ENCODE measurements at places on chromosomes 3 and 15.

DNA sequence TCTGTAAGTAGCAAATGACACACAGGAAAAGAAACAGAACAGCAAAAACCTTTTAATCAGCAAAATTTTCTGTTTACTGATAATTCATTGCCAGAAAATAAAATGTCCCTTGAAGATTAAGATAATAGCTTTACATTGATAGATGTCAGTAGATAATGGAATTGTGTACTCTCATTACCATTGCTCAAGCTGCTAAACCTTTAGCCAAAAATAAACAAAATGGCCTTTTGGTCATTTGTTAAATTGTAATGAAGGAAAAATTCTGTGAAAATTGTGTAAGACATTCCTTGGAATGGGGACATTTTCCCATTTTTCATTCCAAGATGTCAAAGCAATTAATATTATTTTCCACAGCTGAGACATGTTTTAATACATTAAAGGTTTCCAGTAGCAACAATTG, 189.8 kb downstream of the PLOD2 start:
- no peak for DNase-seq

GRCh38 chr3:24359645-24360462, 134.8 kb downstream of the THRB start:
- no peak for DNase-seq

GRCh38 chr3:27310688-27311087, 58.5 kb downstream of the NEK10 start:
- DNase-seq = no peak

DNA sequence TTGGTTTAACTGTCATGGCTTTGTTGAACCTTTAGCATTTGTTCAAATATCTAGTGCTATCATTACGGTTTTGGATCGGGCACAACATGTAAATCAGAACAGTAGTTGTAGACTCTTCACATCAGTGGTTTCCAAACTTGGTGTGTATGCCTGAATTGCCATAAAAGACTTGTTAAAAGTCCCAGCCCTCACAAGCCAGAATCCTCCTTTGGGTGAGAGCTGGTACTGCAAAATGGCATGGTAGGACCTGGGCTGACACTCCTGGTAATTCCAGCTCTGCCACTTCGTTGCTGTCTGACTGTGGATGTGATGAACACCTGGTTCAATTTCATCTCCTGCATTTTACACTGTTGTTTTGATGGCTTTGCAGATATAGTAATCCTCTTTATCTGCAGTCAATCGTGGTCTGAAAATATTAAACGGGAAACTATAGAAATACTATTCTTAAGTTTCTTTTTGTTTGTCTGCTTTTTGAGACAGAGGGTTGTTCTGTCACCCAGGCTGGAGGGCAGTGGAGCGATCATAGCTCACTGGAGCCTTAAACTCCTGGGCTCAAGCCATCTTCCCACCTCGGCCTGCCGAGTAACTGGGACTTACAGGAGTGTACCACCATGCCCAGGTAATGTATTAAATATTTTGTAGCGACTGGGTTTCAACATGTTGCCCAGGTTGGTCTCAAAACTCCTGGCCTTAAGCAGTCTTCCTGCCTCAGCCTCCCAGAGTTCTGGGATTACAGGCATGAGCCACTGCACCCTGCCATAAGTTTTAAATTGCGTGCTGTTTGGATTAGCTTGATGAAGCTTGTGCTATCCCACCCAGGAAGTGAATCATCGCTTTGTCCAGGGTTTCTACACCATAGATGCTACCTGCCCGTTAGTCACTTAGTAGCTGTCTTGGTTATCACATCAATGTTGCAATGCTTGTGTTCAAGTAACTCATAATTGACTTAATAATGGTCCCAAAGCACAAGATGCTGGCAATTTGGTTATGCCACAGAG, 61.6 kb downstream of the RAB7A start:
- no peak for DNase-seq

GRCh38 chr3:127998596-127998995, 53.6 kb upstream of the SEC61A1 start:
- no peak for DNase-seq

DNA sequence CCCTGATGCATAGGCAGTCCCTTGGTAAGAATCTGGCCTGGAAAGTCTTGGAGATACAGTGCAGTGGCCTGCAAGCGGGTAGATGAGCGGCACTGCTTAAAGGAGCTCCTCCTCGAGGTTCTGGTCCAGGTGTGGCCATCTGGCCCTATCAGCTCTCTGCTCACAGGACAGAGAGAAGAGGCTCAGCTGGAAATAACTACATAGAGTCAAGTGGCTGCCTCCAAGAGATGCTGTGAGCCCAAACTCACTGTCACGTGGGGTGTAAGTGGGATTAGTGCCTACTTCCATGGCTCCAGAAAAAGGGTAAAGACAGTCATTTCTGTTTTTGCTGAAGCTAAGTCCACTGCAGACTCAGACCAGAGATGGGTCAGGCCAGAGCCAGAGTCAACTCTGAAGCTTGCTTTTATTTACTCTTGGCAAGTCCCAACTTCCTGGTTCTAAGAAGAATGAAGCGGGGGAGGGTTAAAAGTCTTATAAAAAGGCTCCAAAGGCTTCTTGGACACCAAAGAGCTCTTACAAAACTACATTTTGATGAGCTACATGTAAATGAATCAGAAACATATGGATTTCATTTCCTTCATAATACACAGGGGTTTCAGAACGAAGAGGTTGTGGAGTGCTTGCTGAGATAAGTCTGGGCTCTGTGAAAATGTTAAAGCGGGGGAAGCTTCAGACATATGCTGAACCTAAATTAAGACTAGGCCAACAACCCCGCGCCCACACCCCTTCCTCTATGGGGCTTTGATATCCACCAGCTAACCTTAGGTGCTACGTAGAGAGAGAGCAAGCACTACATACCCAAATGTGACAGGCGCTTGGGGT, 77.1 kb downstream of the PDZRN3 start:
- peak; percentile 53 for DNase-seq

GRCh38 chr3:41164777-41165176, 34.5 kb upstream of the CTNNB1 start:
- no peak for DNase-seq

GRCh38 chr3:137764563-137765309, 621 bp downstream of the SOX14 start:
- DNase-seq = no peak

DNA sequence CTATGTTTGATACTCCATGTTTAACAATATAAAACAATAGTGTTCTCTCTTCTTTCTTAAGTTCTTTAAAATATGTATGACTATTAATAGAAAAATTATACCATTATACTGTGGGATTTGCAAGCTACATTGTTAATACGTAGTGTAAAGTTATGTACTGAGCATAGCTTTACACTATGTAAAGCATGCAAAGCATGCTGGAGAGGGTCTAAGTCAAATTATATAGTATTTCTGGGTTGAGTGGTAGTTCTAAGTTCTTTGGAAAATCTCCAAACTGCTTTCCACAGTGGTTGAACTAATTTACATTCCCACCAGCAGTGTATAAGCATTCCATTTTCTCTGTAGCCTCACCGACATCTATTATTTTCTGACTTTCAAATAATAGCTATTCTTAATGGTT, 253.0 kb downstream of the RAP2B start:
- peak; percentile 1 for DNase-seq

DNA sequence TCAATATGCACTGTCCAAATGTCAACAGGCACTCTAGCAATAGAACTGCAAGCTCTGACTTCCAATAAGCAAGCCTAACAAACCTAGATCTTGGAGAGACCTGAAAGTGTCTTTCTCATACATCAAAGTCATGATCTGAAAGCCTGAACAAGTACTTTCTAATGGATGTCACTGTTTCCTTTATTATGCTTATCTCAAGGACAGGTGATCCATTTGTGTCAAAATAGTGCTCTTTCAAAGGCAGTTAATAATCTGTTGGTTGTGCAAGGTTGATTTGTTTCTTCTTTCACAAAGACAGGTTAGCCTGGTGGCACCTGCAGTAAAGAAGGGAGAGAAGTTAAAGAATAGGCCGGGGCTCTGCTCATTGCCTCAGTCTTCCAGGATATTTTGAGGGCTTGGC, 146.8 kb downstream of the EPHB1 start:
- no peak for DNase-seq

- DNase-seq = no peak
Measured at GRCh38 chr15:75067123-75067830, 43.9 kb downstream of the PPCDC start.

DNA sequence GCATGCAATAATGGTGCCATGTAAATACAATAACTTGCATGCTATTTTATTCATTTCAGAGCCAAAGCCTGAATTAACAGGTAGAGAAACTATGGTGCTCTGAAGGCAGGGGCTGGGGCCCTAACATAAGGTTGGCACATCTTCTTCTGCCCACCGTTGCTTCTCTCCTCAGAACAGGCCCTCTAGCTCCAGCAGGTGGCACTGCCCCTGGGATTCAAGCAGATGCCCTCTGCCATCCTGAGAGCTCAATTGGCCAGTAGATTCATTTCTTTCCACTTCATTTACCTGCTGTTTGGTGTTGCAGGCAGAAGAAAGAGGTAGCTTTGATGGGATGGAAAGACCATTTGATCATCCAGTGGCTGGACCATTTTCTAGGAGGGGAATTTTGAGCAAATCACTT, 130.5 kb downstream of the FOXB1 start:
- DNase-seq = no peak

DNA sequence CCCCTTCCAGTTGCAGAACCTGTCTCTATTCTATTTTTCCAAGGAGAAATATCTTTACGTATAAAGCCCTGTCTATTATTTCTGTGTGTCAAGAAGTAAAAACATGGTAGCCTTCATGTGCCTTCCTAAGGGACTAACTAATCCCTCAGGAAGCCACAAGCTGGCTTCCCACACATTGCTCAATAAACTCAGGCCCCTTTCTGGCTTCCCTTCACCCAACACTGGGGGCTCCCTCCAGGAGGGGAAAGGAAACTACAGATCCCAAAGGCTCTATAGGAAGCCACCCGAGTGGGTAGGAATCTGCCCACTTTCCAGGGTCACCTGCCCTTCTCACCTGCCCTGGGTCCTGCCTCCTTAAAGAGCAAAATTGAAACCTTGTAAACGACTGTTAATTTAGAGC, 4.6 kb downstream of the TLE3 start:
- DNase-seq = no peak

- DNase-seq = no peak
Measured at GRCh38 chr3:89289574-89290190, 182.3 kb downstream of the EPHA3 start.

DNA sequence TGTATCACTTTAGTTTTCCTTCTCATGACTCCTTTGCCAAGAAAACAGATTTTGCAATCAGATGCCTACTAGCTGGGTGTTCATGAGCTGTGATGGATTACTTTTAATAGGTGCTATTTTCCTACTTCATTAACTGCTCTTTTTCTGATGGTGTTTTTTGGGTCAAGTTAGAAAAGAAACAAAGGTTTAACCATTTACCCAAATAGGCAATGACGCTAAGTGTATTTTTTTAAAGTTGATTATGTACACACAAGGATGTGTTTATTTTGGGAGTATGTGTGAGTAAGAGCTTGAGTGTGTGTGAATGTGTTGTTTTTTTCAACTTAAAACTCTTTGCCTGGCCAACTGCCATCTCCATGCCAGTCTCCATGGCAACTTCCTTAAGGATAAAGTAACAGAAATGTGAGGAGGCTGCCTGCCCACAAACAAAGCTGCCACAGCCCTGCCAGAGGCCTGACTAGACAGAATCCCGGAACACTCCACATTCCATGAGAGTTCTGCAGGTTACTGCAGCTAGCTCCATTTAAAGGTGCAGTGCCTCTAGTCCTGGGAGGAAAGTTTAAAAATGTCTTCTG, 215.6 kb upstream of the RBMS3 start:
- DNase-seq = peak; percentile 97

- no peak for DNase-seq
Measured at GRCh38 chr3:71398157-71398836, 185.2 kb downstream of the FOXP1 start.

DNA sequence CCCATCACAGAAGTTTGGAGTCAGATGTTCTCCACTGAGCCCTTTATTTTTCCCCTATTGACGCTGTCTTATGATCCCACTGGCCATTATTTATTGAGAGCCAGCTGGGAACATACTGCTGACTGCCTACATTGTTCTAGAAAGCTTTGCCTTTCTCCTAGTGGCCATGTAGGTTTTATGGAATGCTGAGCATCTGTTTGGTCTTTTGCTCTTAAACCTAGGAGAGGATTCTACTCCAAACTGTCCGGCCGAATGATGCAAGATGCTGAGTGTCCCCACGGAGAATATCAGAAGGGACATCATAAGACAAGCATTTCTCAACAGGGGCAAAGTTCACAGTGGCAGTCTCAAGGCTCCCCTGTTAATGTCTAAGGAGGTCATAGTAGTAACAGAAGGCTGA, 171.4 kb downstream of the ARRDC4 start:
- DNase-seq = no peak

DNA sequence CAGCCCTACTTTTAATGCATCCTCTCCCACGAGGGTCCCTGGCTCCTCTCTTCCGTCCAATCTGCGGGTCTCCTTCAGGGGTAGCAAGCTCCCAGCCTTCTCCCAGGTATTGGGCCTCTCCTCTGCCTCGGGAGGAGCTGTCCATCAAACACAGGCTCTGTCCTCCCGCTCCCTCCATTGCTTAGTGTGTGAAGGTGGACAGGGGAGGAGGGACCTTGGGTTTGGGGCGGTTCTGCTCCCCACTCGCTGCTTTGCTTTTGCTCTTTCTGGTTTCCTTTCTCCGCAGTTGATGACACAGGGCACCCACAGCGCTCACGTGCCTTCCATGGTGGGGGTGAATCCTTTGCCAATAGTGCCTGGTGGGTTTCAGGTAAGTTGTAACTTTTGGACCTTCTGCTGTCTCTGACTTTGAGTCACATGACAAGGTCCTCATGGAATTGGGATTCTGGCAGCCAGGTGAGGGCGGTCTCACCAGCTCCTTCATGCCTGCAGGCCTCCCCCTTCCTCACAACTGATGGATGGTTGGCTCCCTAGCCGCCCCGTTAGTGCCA, 18.9 kb downstream of the MUC20 start:
- DNase-seq = no peak

DNA sequence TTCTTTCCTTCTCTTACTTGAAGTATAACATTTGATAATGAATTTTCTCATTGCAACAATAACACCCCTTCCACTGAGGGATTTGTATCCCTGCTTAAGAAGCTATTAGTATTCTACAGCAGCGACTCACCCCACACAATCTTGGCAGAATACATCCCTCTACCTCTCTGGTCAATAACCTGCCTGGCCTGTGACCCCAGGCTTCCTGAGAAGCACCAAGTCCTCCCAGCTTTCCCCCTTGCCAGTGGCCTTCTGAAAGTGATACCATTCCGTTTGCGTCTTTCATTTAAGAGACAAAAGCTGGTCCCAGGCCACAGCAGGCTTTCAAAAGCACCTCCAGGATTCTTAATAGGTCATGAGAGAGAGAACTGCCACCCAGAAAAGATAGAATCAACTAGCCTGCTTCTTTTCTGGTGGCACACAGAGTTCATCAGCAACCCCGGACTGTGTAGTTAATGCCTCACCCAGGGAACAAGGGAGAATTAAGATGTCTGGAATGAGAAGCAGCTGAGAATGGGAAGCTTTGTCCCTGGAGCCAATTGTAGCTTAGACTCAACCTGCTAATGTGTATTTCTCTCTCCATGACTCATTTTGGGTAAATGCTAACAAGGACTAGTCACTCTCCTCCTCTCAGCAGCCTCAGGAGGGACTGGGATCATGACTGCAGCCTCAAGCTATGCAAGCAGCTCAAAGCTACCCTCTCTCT, 101.0 kb upstream of the CPNE4 start:
- DNase-seq = peak; percentile 99
